Umbilical cord (tissue), 2 donors: ENCODE measurements at places on chromosomes 4 and X.

- DNase-seq, result no peak
Observed at GRCh38 chrX:45592101-45592500, 391.4 kb upstream of the DIPK2B start.

- no peak for DNase-seq
Observed at GRCh38 chrX:14851526-14851925, 21.3 kb downstream of the FANCB start.

GRCh38 chr4:182914357-182914756, 2.8 kb downstream of the DCTD start:
- DNase-seq, result no peak

DNA sequence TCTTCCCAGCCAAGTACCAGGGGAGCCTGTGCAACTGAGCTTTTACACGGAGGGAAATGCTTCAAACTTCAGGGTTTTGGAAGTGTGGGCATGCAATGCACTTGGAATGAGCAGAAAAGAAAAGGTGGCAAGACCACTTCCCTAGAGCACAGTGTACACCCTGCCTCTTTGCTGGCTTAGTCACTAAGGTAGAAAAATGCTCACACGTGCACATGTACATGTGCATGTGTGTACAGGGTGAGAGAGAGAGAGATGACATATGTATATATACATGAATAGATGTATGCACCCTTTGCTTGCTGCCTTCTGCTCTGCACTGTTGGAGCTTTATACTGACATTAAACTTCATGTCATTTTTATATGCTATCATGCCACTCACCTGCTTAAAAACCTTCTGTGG, 7.9 kb upstream of the KLF3 start:
- DNase-seq, result no peak

GRCh38 chr4:61200187-61200915, at the start of gene ADGRL3:
Gene ADGRL3 (plus strand): TSS chr4:61200326.
- DNase-seq, result peak; percentile 69

GRCh38 chr4:145075742-145076468, 22.1 kb downstream of the ANAPC10 start:
- DNase-seq, result no peak

- DNase-seq, result no peak
Observed at GRCh38 chr4:139540161-139540560, 15.9 kb downstream of the SETD7 start.

GRCh38 chrX:34112459-34112858, 19.7 kb downstream of the FAM47A start:
- DNase-seq, result no peak

DNA sequence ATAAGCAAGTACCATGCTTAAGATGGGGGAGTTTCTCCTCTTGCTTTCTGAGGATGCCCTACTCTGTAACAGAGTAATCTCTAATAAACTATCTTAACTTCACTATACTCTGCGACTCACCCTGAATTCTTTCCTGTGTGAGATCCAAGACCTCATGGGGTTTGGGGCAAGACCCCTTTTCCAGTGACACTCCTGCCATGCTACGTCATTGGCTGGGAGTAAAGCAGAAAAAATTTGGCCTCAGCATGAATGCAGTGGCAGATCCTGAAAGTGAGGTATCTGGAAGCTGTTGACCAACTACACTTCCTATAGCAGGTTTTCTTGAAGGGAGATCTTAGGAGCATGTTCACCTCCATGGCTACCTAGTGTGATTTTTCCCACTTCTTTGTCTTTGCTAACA, 109.1 kb upstream of the MED14 start:
- DNase-seq, result no peak

DNA sequence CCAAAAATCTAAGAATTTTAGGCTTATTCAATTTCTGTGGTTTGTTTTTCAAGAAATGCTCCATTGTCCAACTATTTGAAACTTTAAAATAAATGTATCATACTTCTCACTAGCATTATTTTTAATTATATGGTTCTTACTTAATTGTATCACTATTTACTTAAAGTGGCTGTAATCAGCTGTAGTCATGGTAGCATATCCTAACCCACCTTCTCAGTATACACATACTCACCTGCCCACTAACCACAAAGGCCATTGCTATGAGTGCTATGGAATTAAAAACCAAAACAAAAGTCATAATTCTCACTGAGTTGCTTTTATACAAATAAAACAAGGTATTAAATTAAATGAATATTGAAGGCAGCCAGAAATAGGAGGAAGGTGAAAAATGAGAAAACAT, 5.0 kb downstream of the FBXO8 start:
- DNase-seq, result no peak

GRCh38 chrX:126237524-126237923, 71.4 kb upstream of the DCAF12L2 start:
- no peak for DNase-seq

- DNase-seq, result peak; percentile 17
Observed at GRCh38 chr4:122003335-122003734, 51.5 kb upstream of the TRPC3 start.

- no peak for DNase-seq
Observed at GRCh38 chrX:20435913-20436312, 169.2 kb upstream of the RPS6KA3 start.

DNA sequence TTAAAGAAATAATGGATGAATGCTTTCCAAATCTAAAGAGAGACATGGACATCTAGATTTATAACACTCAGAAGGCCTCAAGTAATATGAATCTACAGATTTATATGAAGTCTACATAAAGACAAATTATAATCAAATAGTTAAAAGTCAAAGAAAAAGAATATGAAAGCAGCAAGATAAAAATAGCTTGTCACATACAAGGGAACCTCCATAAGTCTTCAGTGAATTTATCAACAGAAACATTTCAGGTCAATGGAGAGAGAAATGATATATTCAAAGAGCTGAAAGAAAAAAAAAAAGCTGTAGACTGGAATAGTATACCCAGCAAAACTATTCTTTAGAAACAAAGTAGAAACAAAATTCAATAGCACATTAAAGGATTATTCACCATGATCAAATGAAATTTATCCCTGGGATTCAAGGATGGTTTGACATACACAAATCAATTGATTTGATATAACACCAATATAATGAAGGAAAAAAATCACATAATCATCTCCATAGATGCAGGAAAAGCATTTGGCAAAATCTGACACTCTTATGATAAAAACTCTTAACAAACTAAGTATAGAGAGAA, 346.6 kb upstream of the PABPC4L start:
- DNase-seq, result no peak

DNA sequence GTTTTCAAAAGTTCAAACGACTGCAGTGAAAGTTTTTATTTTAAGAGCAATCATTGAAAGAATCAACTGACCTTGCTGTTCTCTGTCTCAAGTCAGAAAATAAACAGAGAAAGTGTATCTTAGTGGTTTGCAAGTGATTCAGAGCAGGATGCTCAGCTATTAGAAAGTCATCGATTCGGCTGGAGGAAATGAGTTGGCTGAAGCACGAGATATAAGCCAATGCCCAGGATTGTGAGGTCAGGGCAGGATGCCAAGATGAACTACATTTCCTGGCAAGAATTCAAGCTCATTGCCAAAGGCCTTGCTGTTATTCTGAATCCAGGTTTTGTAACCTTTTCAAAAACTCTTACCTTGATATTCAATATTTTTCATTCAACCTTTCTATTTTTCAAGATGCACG, 541.4 kb upstream of the BOD1L1 start:
- DNase-seq, result peak; percentile 4

DNA sequence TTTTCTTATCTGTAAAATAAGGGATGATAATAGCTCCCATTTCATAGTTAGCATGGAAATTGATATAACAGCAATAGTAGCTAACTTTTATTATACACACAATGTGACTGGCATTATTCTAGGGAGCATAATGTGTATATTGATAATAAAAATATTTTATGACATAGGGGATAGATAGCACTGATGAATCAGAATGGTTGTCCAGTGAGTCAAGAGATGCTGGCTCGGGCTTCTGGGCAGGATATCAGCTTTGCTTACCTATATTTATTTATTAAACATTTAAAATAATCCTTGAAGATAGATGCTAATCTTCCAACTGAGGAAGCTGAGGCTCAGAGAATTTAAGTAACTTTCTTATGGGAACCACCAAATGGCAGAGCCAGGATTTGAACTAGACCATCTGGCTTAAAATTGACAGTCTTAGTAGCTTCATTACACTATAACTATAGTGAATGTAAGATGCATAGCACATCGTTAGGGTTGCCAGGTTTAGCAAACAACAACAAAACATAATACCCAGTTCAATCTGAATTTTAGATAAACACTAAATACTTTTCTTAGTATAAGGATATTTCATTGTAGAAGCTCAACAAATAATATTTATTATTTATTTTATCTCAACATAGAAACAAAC, 2.7 kb downstream of the AFP start:
- DNase-seq, result no peak

DNA sequence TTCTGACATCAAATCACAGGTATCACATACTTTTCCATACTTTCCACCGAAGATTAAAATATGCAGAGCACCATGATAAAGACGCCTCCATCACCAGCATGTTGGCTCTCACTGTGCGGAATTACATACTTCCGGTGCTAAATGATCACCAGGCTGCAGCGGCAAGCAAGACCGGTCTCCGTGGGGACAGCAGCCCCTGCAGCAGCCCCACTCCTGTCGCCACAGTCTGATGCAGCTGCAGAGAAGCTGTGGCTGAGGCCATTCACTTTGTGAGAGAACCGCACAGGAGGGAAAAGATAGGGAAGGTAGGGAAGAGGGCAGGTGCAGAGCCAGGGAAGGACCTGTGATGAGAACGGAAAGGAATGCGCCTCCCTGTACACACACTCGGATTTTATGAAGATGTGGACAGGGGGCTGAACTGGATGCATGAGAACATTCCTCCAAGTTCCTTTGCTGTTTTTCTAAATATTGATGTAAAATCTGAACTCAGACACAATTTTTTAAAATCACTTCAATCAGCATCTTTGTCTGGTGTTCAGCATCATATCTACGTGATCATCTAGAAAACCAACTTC, 38.3 kb downstream of the AFAP1 start:
- DNase-seq, result no peak

DNA sequence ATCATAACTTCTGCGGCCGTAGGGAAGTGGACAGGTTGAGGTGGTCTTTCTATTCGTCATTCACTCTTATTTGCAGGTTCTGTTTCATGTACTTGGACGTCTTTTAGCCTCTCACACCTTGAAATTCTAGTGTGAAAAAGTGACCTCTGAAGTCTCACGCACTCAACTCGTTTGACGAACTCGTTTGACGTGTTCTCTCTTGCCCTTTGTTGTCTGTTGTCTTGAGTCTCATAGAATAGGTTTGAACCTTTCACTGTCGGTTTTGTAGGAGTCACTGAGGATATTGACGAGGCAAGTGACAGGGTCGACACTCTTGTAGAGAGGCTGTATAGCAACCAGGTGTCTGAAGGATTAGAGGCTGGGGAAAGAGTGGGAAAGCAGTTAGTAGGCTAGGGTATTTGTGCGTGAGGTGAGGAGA, 1.1 kb upstream of the PGRMC2 start:
- DNase-seq, result no peak

DNA sequence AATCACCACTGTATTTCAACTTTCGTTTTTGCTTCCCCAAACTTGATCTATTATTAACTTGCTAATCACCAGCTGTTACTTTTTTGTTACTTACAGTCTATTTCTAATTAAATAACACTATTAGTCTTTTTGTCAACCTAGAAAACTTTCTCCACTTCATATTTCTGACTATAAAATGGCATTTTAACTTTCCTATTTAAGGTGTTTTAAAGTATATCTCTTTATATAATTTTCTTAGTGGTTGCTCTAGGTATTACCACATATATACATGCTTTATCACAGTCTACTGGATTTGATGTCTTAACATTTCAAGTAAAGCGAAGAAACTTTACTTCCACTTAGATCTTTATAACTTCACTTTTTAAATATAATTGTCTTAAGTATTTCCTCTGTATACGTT, 421.2 kb downstream of the DCAF12L2 start:
- no peak for DNase-seq

DNA sequence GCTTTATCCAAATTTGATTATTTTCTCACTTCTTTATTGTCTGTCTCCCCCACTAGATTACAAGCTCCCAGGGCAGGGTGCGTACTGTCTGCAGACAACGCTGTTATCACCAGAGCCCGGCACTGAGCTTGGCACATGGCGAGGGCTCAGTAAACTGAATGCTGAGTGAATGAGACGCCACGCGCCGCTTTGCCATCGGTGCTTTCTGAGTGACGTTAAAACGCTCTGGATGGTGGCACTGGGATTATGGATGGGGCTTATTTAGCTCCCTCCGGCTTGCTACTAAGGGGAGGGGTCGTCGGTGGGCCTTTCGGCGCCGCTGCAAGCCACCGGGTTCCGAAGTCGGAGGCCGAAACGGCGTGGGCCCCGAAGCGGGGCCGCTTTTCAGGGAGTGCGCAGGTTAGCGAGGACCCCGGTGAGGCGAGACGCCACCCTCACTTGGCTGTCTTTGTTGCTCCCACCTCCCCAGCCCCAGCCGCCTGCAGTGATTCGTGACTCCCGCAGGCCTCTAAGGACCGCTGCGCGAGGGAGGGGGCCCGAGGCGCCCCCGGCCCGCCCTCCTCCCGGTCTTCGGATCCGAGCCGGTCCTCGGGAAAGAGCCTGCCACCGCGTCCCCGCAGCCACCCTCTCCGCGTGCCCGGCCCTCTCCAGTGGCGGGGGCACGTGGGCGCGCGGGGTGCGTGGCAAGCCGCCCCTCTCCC, 569 bp upstream of the FHL1 start:
- no peak for DNase-seq

GRCh38 chr4:21544415-21544814, 404.2 kb downstream of the KCNIP4 start:
- DNase-seq, result peak; percentile 89

- DNase-seq, result no peak
Observed at GRCh38 chr4:139457318-139457717, 3.4 kb downstream of the RAB33B start.

DNA sequence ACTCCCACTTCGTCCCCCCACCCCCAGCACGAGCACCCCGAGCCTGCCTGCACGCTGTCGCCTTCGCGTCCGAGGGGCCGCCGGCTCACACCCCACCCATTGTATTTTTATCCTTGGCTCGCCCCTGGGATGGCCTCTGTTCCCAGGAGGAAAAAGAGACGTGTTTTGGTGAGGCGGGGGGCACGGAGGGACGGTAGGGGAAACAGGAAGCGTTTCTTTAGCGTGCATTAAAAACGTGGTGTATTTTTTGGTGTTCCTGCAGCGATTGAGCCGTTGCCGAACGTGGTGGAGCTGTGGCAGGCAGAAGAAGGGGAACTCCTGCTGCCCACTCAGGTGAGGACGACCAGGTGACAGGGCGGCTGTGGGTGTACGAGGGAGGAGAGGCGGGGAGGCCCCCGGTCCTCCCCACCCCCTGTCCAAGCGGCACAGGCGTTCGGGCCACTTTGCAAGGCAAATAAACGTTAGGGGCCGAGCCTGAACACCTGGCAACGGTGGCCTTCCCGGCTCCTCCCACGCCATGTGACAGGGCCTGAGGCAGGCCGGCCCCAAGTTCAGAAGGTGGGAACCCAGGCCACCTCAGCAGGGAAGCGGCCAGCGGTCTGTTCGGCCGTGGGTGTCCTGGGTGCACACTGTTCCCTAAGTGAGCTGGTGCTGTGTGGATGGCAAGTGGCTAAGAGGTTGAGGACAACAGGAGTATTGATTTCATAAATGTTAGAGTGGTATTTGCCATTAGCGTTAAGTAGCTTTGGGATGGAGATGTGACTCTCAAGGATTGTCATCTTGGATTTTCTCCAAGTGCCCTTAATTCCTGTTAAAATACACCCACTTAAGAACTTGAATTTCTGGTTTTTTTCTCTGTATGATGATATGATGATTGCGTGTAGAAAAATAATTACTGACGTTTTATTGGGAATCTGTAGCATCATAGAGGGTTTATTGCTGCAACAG, 1.1 kb downstream of the TMEM131L start:
- DNase-seq, result no peak
